ENCODE measurements at places on chromosomes 4 and X.

DNA sequence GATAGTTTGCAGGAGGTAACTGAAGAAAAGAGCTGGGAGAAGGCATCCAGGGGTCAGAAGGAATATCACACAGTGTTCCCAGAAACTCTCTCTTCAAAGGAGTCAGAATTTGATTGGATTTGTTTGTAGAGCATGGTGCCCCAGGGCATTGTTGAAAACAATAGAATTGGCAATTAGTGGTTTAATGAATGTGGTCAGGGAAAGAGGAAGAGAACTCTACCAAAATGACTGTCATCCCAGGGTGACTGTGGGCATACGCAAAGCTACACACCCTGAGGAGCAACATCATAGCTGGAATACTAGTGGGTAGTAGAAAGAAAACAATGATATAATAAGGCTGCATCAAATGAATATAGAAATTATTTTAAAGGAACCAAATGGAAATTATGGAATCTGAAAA, 21.5 kb downstream of the TNIP2 start:
- no peak overlapping the region for H3K4me3 ChIP-seq
- no peak overlapping the region for H3K27ac ChIP-seq
- no peaks in the 10 kb centered on the region for H3K4me1 ChIP-seq
- no peak for DNase-seq
- H3K27me3 ChIP-seq: no peaks in the 10 kb centered on the region

DNA sequence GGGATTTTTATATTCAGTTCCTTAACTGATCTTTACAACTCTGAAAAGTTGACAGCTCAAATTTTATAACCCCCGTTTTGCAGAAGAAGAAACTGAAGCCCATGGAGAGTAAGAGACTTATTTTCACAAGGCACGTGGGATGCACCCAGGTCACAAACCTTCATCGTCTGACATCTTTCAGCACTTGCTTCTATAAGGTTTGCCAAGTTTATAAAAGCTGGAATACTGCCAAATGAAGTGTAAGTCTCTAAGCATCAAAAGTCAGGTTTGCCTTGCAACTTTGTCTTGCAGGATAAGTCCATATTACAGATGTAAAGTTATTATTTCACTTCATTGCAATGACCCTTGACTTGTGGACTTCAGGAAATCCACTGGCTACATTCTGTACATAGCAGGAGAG, 6.3 kb upstream of the KCNIP4 start:
- DNase-seq: no peak
- peaks cover 3% of the 10 kb centered on the region for H3K27me3 ChIP-seq
- no peaks in the 10 kb centered on the region for H3K36me3 ChIP-seq
- H3K4me3 ChIP-seq: no peak overlapping the region

GRCh38 chr4:67687636-67688035, 13.3 kb downstream of the UBA6 start:
- H3K4me1 ChIP-seq: peaks cover 44% of the 10 kb centered on the region
- no peaks in the 10 kb centered on the region for H3K27me3 ChIP-seq
- no peak for DNase-seq
- H3K4me3 ChIP-seq: no peak overlapping the region
- peaks cover 73% of the 10 kb centered on the region for H3K36me3 ChIP-seq

DNA sequence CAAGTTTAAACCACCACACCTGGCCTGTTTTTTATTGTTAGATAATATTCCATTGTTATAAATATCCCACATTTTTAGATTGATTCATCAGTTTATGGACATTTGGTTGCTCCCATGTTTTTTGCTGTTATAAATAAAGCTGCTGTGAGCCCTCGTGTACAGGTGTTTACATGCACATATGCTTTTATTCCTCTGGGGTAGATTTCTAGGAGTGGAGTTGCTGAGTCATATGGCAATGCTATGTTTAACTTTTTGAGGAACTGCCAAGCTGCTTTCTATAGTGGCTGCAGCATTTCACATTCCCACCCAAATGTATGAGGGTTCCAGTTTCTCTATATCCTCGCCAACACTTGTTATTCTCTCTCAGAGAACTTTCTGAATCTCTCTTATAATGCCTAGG, 90.5 kb downstream of the TBL1X start:
- H3K4me3 ChIP-seq: no peak overlapping the region
- peaks cover 13% of the 10 kb centered on the region for H3K36me3 ChIP-seq
- H3K4me1 ChIP-seq: no peaks in the 10 kb centered on the region

DNA sequence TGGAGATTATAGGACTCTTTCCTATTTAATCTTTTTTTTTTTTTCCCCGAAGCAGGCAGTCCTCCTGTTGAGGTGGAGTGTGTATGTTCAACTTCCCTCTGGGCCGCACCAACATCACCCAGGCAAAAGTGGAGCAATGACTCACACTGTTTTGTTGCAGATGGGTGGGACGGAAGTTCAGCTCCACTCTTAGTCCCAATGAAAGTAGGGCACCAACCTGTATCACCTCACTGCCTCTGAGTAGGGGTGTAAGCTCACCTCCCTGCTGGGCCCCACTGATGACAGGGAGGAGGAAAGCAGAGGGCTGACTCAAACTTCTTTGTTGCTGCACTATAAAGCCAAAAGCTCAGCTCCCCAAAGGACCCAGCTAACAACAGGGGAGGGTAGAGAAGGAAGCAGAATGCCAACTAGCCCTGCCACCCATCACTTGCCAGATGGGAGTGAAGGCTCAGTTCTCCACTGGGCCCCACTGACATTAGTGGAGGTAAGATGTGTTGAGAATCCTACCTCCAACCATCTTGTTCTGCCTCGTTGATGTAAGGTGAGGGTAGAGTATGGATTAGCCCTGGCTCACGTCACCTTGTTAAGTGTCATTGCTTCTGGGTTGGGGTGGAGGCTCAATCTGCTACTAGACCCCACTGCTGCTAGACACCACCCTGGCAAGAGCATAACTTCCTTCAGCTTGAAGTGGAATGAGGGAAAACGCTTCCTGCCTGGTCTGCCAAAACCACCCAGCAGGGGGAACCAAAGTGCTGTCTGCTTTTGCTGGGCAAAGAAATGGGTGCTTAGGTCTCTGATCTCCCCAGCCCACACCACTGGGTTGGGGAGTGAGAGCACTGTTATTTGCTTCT, 14.1 kb downstream of the RPS6KA3 start:
- no peak overlapping the region for H3K4me3 ChIP-seq
- H3K27me3 ChIP-seq: no peaks in the 10 kb centered on the region
- DNase-seq: peak; percentile 44
- H3K27ac ChIP-seq: peak overlapping the region; percentile 60

DNA sequence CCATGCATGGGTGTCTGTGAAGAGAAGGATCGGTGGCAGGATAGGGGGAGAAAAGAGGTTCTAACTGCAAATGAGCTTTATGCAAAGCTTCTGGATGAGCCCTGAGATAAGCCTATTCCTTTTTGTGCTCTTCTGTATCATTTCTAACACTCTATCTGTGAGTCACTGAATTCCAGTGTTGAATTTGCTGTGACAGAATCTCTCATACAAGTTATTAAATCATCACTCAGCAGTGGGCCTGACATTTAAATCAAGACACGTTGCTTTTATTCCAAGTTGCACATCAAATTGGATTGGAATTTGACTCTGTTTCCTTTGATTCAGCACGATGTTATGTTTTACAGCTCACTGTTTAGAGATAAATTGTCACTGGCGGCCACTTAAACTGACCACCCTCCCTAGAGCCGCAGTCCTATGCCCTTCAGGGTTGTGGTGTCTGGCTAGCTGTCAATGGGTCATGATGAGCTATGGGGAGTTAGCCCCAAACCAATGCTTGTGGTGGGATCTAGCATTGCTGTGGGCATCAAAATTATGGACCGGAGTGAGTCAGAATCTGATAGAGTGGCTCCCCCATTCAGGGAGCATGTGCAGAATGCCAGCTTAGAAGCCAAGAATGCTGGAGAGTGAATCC, 42.7 kb downstream of the LHFPL1 start:
- H3K4me1 ChIP-seq: no peaks in the 10 kb centered on the region
- no peak overlapping the region for H3K4me3 ChIP-seq
- no peak for DNase-seq
- H3K27me3 ChIP-seq: peaks cover 3% of the 10 kb centered on the region
- no peak overlapping the region for H3K27ac ChIP-seq
- H3K36me3 ChIP-seq: no peaks in the 10 kb centered on the region

GRCh38 chr4:4247696-4248028, 361 bp downstream of the TMEM128 start:
- H3K4me3 ChIP-seq: peak overlapping the region; percentile 94
- peak overlapping the region; percentile 94 for H3K27ac ChIP-seq
- no peak for DNase-seq
- H3K27me3 ChIP-seq: no peaks in the 10 kb centered on the region

GRCh38 chr4:139734201-139734874, 68.7 kb downstream of the MGST2 start:
- peak overlapping the region; percentile 49 for H3K4me3 ChIP-seq
- DNase-seq: no peak
- H3K36me3 ChIP-seq: no peaks in the 10 kb centered on the region
- no peak overlapping the region for H3K27ac ChIP-seq
- peaks cover 54% of the 10 kb centered on the region for H3K27me3 ChIP-seq

DNA sequence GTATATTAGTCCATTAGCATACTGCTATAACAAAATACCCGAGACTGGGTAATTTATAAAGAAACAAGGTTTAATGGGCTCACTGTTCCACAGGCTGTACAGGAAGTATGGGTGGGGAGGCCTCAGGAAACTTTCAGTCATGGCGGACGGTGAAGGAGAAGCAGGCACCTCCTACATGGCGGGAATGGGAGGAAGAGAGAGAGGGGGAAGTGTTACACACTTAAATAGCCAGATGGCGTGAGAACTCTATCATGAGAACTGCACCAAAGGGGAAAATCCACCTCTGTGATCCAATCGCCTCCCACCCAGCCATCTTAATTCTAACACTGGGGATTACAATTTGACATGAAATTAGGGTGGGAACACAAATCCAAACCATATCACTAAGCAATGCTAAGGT, 98.9 kb upstream of the SH3RF1 start:
- H3K4me1 ChIP-seq: no peaks in the 10 kb centered on the region
- no peak overlapping the region for H3K27ac ChIP-seq
- no peak overlapping the region for H3K4me3 ChIP-seq
- H3K27me3 ChIP-seq: no peaks in the 10 kb centered on the region
- no peak for DNase-seq

DNA sequence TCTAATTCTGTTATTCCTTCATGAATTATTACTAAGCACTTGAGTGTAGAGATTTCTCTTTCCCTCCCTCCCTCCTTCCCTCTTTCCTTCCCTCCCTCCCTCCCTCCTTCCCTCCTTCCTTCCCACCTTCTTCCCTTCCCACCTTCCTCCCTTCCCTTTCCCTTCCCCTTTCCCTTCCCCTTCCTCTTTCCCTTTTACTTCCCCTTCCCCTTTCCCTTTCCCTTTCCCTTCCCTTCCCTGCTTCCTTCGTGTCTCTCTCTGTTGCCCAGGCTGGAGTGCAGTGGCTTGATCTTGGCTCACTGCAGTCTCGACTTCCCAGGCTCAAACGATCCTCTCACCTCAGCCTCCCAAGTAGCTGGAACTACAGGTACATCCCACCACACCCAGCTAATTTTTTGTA, 49.4 kb upstream of the RAB40AL start:
- no peak overlapping the region for H3K27ac ChIP-seq
- DNase-seq: no peak
- H3K4me1 ChIP-seq: no peaks in the 10 kb centered on the region
- no peak overlapping the region for H3K4me3 ChIP-seq

GRCh38 chr4:127575888-127576287, 56.9 kb upstream of the INTU start:
- H3K36me3 ChIP-seq: no peaks in the 10 kb centered on the region
- no peak overlapping the region for H3K27ac ChIP-seq
- H3K4me1 ChIP-seq: no peaks in the 10 kb centered on the region
- DNase-seq: no peak

GRCh38 chr4:147617841-147618691, 869 bp downstream of the TMEM184C start:
- peak overlapping the region; percentile 99 for H3K4me3 ChIP-seq
- H3K36me3 ChIP-seq: peaks cover 27% of the 10 kb centered on the region
- H3K27me3 ChIP-seq: peaks cover 10% of the 10 kb centered on the region

GRCh38 chr4:129583868-129584267, 487.9 kb downstream of the C4orf33 start:
- no peak overlapping the region for H3K4me3 ChIP-seq
- DNase-seq: no peak
- H3K4me1 ChIP-seq: no peaks in the 10 kb centered on the region
- no peaks in the 10 kb centered on the region for H3K27me3 ChIP-seq
- H3K27ac ChIP-seq: no peak overlapping the region
- no peaks in the 10 kb centered on the region for H3K36me3 ChIP-seq

DNA sequence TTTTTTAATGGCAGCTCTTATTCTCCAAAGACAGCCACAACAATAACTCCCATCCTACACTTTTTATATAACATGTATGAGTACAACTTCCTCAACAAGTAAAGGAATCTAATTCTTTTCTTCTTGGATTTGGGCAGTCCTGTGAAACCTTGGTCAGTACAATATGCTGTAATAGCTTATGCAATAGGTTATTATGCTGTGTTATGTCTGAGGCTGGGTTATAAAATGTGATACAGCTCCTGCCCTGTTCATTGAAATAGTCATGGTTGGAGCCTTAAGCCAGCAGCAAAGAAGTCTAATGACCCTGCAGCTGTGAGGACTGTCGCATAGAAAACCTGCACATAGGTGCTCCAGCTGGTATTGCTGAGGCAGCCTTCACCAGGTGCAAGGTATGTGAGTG, 215.8 kb upstream of the RASGEF1B start:
- no peaks in the 10 kb centered on the region for H3K27me3 ChIP-seq
- no peak overlapping the region for H3K27ac ChIP-seq

DNA sequence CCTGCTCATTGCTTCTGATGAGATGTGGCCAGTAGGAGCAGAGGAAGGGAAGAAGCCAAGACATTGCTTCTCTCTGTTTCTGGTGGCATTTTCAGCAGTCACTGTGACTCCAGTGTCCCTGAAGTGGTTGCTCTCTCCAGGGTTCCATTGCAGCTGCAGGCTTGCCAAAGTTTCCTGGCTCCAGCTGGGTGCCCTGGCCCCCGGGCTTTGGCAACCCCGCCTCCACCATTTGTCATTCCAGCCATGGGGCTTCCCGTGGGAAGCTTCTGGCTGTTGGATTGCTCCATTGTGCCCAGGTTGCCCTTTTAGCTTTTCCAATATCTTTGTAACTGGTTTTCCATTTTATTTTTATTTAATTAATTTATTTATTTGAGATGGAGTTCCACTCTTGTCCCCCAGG, 12.7 kb downstream of the FGFBP1 start:
- H3K4me1 ChIP-seq: peaks cover 8% of the 10 kb centered on the region
- no peak overlapping the region for H3K27ac ChIP-seq
- no peaks in the 10 kb centered on the region for H3K36me3 ChIP-seq
- DNase-seq: no peak
- peaks cover 15% of the 10 kb centered on the region for H3K27me3 ChIP-seq

GRCh38 chr4:155271557-155271956, 63.1 kb downstream of the NPY2R start:
- no peak overlapping the region for H3K27ac ChIP-seq
- DNase-seq: no peak
- no peaks in the 10 kb centered on the region for H3K4me1 ChIP-seq
- H3K4me3 ChIP-seq: no peak overlapping the region
- no peaks in the 10 kb centered on the region for H3K36me3 ChIP-seq
- no peaks in the 10 kb centered on the region for H3K27me3 ChIP-seq

DNA sequence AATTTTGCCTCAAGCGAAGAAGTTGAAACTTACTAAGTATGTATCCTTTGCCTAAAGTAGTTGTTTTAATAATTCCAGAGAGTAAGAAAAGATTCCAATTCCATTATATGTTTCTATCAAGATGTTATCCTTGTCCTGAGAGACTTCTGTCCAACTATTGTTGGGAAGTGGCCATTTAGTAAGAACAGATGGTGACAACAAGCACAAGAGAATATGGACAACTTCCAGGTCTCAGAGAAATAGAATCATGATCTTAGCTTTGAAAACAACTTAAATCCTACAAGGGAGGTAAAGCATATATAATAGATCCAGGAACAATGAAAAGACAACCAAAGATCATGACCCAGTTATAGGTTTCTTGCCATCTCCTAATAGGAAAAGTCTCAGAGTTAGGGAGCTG, 486.6 kb upstream of the PCDH10 start:
- no peak overlapping the region for H3K4me3 ChIP-seq
- DNase-seq: no peak
- no peaks in the 10 kb centered on the region for H3K27me3 ChIP-seq

All from activated T-helper 2 cell treated with anti-CD3 and anti-CD28 coated beads, Interferon-gamma antibody, Interleukin-2, Interleukin-4, amounts not matched to agents 10 μg/mL and 5 μg/mL and 100 μg/mL, durations not matched to agents 14 hours and 24 hours and 36 hours (primary cell).